NCI-H1417 treated with DMSO at 0.1 percent for 48 hours (cell line): ENCODE measurements at places on chromosomes 2 and 18.

- DNase-seq, result no peak
Measured at GRCh38 chr2:47026748-47027534, 111.3 kb upstream of the MCFD2 start.

- no peak for DNase-seq
Measured at GRCh38 chr2:201219328-201220096, 36.6 kb downstream of the CASP10 start.

DNA sequence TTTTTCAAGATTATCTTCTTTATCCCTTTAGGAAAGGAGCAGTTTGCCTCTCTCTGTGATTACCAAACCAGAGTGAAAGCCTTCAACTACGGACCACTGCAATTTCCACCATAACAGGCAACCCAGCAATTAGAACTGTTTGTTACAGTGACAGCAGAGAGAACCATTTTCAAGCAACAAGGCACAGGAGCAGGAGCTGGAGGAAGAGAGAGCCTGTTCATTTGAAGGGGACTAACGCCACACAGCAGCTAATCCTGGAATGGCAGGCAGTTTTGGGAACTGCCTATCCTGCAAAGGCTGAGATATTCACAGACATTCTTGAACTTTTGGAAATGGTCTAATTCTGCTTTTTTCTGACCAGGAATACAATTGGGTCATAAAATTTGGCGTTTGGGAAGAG, 1541.9 kb upstream of the PIK3C3 start:
- peak; percentile 51 for DNase-seq

GRCh38 chr2:169349535-169349934, 12.8 kb downstream of the LRP2 start:
- DNase-seq, result no peak

- no peak for DNase-seq
Measured at GRCh38 chr18:55483266-55483871, 104.6 kb downstream of the TCF4 start.

DNA sequence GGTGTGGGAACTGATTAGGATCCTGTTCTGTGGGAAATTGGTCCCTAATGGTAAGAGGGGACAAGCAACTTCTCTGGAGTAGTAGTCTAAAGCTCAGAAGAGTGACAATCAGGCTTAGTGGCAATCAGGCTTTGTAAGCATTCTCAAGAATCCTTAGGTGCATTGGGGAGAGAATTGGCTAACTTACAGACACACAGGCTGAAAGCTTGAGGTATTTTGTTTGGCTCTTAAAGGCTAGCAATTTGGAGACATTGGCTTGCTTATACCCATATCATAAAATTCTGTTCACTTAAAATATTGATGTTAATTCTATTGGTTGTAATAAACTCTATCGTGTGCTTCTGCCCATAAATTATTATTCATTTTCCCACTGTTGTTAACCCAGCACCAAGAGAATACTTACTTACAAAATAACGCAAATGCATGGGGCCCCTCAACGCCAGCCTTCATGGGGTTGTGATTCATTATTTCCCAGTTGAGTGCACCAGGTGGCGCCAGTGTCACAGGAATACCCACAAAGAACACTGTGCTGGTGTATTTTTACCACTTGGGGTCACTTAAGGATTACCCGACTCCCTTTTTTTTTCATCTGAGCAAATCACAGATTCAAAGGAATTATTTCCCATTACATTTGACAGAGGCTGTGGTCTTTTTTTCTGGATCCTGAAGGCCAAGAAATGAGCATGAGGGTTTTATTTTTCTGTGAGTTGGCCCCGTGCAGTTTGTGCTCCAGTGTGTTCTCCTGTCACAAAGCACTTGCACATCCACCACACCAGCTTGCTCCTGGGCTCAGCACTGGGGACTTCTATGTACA, 45.5 kb downstream of the DDX1 start:
- DNase-seq, result no peak

GRCh38 chr2:42050703-42051542, 3.1 kb downstream of the PKDCC start:
- DNase-seq, result no peak

GRCh38 chr2:80222644-80223043, 81.9 kb downstream of the LRRTM1 start:
- no peak for DNase-seq

DNA sequence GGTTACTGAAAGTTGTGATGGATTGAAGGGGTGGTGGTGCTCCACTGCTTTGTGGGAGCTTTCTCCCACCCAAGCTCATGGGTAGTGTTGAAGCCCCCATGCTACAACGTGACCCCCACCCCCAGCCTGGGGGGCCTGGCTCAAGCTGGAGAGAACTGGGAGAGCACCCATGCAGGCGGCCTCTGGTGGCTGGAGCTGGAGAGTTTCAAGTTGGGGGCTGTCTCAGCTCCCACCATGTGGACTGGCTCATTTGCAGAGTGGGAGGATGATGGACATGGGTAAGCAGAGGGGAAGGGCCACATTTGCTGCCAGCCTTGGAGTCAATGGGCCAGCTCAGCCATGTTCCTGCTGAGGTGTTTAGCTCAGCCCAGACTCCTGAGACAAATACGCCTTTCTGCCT, 62.8 kb downstream of the INPP4A start:
- DNase-seq, result no peak

GRCh38 chr2:36394804-36395203, 39.2 kb downstream of the CRIM1 start:
- DNase-seq, result no peak

DNA sequence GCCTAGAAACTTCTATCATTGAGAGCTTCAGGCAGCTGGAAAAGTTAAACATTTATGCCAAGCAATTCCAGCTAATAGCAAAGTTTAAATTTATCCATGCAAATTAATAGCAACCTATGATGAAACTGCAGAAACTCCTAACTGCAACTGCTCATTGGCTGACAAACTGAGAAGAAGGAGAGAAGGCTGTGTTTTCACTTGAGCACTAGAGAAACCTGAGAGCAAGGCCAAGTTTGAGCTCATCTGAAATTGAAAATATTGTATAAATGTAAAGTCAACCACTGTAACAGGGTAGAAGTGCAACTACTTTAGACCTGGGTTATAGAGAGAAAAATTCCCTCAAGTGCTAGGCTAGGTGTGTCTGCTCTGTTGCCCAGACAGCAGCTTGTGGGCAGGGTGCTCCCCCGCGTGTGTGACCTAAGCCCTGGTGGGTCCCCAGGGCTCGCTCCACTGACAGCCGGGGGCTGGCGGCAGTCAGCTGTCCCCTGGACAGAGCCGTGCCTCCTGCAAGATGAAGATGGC, 50.2 kb downstream of the CABYR start:
- DNase-seq, result no peak

- DNase-seq, result no peak
Measured at GRCh38 chr2:229620759-229621158, 93.6 kb downstream of the DNER start.

DNA sequence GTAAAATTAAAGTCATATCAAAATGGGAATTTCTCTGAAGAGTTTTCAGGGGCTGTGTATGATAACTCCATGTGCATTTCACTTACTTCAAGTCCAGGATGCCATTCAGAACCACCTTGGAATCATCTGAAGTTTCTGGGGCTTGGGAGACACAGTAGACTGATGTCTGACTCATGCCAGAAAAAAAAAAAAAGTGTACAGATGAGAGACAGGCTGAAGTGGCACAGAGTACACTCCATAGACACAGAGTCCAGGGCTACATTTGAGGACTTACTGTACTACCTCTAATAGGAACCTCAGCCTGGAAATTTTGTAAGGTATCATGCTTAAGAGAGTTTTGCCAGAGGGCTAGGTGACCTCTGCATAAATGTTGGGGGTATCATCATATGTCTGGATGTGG, 92.0 kb downstream of the SS18 start:
- no peak for DNase-seq

DNA sequence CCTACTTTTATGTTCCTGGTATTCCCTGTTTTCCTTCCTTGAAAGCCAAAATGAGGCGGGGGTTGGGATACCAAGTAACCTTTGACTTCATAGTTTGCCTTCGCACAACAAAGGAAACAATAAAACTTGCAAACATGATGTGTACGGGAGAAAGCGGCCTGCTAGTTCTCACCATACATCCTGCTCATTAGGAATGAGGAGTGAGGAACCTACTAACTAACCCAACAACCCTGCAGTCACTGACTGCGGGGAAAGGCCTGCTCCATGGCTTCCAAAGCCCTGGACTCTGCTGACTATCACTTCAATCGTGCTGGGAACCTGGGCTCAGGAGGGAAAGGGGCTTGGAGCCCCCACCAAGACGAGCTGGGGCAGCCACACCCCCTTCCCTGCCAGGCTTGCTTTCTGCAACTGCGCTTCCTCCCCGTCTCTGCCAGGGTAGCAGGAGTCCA, 24.2 kb downstream of the RPL31 start:
- no peak for DNase-seq

DNA sequence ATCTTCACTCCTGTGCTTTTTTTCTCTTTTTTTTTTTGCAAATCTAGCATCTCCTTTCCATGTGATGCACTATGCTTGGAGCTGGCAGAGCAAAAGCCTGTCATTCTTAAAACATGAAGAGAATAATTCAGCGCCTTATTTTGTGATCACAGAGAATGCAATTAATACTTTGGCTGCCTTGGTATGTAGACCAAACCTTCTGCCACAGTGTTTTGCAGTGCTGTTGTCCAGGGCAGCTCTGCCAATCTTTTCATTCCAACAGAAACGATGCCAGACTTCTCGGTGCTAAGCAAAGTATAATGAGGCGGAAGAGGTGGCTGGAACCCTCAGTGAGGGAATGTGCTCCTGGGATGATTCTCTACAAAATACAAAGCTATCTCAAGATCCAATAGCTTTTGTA, 25.6 kb downstream of the BCL2 start:
- DNase-seq, result no peak
